ENCODE measurements at places on chromosomes 12 and 14.
A peak's percentile ranks its signal among the peaks of the same experiment; 100 is the strongest.

DNA sequence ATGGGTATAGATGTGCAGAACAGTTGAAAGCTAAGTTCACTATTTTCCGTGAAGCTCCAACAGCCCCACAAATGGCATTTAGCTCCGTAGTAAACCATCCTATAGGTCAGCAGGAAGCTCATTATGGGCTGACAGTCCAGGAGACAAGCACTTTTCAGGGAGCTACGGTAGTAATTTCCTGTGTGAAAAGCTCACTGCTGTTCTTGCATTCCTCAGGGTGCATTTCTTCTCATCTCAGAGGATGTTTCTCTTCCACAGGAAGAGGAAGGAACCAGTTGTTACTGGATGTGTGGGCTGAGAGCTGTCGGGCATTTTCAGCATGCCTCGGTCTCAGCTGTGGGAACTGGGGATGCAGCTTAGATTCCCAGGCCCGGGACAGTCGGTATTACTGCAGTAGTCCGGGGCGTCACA is 72.8 kb downstream of the GALNT4 start:
- DNase-seq: no peak

- DNase-seq: peak; percentile 71
These were observed 47.4 kb downstream of the SUSD6 start for GRCh38 chr14:69658664-69659261.

DNA sequence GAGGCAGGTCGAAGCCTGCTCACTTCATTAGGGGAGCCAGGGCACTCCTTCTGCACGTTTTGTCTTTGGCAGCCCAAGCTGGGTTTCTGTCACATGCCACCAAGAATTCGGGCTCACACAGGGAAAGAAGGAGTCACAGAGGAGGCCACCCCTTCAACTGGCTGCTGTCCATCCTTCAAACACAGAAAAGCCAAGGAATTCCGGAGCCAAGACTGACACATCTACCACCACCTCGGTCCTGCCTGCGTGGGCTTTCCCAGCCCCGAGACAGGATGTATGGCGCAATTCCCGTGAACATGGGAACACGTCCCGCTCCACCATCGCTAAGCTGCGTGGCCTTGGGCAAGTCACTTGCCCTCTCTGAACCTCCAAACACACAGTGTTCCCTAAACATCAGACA is 70.4 kb downstream of the NCOR2 start:
- DNase-seq: no peak

DNA sequence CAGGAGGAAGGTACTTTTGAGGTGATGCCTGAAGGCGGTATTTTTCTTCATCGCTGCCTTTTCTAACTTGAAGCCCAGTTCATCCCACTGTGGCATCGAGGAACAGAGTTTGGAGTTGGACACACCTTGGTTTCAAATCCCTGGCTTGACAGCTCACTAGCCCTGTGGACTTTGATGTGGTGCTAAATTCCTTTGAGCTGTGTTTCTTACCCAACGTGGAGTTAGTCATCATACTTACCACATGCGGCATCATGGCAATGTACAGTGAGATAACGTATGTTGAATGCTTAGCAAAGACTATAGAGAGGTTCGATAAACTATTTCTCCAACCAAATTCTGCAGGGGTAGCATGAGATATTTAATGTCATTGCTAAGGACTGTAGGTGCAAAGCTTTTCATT is 3.4 kb downstream of the PLEKHG3 start:
- DNase-seq: peak; percentile 21

GRCh38 chr12:122111089-122111641 is 32.6 kb downstream of the MLXIP start:
- no peak for DNase-seq

- no peak for DNase-seq
These were observed 90.0 kb downstream of the RBM19 start for GRCh38 chr12:113876160-113876559.

- no peak for DNase-seq
These were observed 3.1 kb downstream of the OTUB2 start for GRCh38 chr14:94029265-94029664.

DNA sequence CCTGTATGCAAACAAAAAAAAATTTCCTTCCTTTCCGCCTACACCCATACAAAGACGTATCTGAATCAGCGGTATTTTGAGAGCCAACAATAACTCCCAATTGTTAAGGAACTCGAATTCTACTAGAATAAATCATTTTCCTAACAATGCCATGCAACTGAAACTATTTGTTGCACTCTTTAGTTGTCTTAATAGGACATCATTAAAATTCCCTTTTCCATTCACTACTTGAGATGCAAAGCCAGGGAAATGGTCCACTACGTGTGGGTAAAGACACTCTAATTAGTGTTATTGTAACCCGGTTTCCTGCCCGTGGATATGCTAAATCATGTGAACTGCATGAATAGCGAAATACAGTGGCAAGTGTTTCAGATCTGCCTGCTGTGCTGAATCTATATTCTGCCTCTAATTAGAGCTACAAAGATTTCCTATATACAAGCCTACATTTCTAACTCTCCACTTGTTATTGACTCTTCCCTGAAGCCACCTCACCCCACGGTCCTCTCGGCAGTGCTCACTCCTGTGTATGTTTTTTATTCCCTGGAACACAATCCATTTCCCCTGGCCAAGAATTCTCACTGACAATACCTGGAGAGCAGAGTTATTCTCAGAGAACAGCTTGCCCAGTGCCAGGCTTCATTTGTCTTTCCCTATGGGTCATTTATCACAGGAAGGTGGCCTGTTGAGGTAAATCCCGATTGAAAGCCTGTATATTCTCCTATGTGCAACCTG is 168.3 kb downstream of the PAWR start:
- DNase-seq: no peak

DNA sequence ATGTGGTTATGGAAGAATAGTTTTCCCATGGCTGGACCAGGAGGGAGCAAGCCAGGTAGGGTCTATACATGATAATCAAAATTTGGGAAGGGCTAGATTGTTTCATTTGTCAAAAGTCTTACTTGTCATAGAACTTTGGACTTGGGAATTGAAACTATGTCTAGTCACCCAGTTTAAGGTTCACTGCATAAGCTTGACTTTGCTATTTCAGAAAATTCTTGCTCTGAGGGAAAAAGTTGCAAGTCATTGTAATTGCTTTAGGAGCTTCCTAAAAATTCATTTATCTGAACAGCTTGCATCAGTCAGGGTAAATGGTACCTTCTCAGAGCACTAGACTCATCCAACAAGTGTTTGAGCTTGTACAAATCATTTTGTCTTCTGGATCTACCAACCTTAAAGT is 1194.7 kb downstream of the GALC start:
- no peak for DNase-seq

- DNase-seq: peak; percentile 47
These were observed 2.6 kb upstream of the WNT10B start for GRCh38 chr12:48973941-48974673.

DNA sequence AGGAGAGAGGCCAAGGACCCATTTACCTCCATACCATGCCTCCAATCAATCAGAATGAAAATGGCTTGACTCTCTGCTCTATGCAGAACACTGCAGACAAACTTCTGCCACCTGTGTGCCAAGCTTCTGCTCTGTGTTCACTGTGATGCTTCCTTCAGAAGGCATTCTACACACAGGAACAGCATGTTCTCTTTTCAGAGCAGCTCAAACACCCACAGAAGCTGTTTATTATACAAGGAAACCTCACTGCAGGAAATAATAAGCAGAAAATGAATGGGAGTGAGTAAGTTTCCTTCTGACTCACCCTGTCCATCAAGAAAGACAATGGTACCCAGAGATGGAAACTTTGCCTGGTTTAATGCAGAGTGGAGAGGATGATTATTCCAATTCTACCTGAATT is 2.4 kb upstream of the ESR2 start:
- DNase-seq: peak; percentile 58

GRCh38 chr12:32508626-32509025 is 109.3 kb downstream of the FGD4 start:
- DNase-seq: no peak

DNA sequence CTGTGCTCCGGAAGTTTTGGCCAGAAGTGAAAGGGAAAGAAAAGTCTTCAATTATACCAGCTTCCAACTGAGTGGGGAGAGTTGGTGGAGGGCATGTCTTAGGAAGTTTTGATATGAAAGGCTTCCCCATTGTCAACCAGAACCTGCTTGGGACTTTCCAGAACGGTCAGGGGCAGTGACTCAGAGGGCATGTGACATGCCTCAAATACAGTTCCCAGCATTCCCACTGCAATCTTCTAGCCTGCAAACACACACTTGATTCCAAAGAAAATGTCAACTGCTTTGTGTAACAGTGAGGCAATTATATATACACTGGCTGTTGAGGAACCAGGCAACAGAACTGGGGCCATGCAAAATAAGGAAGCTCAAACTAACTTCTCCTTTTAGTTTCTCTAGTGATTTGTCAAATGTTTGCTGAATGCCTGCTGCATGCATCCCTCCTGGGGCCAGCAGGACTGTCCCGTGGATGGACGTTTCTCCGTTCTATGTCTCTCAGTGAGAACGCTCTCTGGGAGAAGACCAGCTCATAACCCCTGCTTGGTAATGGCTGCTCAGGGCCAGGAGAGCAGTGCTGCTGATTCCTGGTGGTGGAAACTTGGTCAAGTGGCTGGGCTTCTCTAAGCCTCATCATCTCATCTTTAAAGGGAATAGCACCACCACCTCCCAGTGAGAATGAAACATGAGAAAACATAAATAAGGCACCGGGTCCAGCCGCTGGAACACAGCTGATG is 18.3 kb downstream of the SLC25A47 start:
- DNase-seq: peak; percentile 58

- DNase-seq: no peak
These were observed 7.2 kb downstream of the CBLN3 start for GRCh38 chr14:24422261-24422660.

- no peak for DNase-seq
These were observed 1.5 kb downstream of the ATP2B1 start for GRCh38 chr12:89706986-89707702.

DNA sequence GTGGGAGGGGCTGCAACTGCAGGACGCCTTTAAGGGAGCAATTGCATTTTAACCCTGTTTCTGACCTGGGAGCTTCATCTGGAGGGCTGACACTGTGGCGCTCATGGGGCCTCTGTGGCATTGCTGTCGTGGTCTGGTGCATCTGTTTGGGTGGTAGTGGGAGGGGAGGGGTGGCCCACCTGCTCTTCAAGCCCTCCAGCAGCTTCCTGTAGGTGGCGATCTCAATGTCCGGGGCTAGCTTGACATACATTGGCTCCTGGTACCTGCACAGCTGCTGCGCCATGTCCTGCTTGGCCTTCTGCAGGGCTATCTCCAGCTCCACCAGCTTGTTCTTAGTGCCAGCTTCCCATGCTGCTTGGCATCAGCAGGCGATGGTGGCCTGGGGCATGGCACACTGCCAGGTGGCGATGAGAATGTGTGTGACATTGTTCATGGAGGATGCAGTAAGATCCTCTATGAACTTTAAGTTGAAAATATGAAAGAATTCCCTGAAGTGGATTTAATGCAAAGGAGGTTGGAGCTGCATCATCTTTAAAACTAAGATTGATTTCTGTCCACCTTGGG is 7.7 kb upstream of the KRT82 start:
- no peak for DNase-seq

GRCh38 chr14:63747846-63748245 is 20.0 kb upstream of the SGPP1 start:
- no peak for DNase-seq

DNA sequence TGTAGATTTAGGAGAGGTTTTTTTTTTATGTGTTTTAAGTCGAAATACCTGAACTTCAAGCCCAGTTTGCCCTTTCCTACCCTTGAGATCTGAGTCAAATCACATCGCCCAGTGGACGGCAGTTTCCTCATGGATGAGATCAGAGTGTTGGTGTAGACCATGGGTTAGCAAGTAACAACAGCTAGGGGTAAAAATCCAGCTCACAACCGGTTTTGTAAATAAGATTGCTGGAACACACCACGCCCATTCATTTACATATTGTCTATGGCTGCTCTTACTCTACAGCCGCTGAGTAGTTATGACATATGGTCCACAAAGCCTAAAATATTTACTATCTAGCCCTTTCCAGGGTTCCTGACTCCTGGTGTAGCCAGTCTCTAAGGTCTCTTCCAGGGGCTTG is 158.5 kb upstream of the PLEKHG7 start:
- DNase-seq: no peak
